NCI-H1105 treated with DMSO at 0.1 percent for 48 hours (cell line): ENCODE measurements at places on chromosomes 12 and 14.

DNA sequence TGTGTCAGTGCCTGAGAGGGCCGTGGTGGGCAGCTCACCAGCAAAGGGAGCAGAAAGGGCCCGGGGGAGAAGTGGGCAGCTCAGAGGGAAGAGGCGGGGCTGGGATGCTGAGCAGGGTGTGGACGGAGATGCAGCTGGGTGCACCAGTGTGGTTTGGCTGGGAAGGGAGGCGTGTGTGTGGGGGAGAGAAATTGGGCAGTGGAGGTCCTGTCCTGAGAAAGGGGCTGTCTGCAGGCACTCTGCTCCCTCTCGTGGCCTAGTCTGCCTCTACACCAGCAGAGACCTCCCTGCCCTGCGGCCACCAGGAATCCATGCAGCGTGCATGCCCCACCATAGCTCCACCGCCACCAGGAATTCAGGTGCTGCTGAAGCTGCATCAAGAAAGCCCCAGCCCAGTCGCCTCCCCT, 6.4 kb downstream of the TMEM121 start:
- DNase-seq, result no peak

- DNase-seq, result no peak
Measured at GRCh38 chr14:102080183-102081080, 6.4 kb downstream of the HSP90AA1 start.

DNA sequence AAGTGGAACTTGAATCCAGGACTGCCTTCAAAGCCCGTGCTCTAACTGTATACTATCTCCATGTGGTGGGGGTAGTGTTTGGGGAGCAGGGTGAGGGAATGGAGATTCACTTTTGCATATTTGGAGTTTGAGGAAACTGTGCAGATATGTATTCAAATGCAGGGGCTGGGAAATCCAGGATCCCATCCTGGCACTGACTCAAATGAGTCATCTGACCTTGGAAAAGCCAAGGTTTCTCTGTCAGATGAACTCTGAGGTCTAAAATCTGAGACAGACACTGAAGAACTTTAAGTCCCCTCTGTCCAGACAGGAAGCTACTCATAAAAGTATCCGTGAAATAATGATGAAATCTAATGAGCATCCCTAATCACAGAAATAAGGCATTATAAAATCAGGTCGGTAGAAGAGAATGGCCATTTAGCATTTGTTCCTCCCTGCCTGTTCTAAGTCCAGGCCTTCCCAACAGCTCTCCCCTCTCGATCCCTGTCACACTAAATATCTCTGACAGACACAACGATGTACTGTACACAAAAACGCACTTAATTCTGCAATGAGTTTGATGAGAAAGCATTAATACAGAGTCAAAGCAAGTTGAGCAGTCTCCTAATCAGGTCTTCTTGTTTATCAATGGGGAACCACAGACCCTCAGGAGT, 14.4 kb downstream of the NIN start:
- no peak for DNase-seq

GRCh38 chr14:90447720-90448497, 51.1 kb downstream of the CALM1 start:
- DNase-seq, result no peak

DNA sequence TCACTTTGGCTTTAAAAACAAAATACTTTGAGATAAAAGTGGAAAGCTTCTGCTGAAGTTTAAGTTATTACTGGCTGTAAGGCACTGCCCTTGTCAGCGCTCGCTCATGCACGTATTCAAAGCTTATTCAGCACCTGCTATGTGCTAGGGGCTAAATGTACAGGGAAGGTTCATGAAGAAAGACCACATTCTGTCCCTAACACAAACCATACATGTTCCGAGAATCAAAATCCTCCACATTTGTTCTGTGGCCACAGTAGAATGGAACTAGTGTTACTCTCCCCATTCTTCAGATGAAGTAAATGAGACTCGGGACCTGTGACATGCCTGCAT, 33.8 kb upstream of the GPR68 start:
- DNase-seq, result no peak
